Activated naive CD4-positive, alpha-beta T cell (primary cell): ENCODE measurements at places on chromosomes 7 and 10.

DNA sequence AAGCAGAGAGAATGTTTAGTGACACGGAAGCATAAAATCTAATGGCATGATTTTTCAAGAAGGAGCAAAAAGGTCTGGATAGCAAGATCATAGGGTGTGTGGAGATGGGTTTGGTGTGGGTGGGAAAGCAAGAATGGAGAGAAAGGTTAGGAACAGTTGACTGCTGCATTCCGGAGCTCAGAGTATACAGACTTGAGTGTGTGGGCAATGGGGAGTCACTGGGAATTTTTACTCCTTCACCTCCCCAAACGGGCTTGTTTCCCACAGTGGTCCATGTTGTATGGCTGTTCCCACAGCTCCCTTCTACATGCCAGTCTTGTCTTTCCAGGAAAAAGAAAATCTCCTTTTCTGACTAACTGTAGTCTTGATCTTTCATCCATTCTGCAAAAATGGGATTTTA is 122.1 kb downstream of the CDK6 start:
- DNase-seq: no peak

- no peak for DNase-seq
Measured at GRCh38 chr7:12475362-12476063, 71.8 kb upstream of the VWDE start.

DNA sequence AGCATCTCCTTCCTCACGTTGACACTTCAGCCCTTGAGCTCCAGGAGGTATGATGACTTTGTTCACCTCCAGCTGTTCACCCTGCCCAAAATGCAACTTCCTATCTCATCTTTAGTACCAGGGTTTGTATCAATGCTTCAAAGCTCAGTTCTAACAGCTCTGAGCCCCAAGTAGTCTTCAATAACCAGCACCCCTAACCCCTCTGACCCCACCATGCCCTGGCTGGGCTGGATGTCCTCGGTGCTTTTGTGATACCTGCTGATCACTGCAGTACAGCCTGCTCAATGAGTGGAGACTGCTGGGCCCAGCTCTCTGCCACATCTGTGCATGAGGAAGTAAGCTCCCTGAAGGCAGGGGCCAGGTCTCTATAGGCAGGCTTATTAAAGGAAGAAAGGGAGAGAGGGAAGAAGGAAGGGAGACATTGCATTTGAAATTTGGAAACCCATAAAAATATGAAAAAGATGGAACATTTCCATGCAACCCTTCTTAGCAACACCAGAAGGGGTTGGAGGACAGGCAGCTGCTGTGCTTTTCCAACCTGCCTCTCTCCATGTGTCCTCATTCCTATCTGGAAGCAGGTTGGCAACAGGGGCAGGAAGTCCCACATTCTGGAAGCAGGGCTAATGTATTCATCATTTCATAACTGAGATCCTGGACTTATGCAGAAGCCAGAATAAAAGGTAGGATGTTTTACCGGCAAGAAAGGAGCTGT is 756.1 kb downstream of the GRID1 start:
- DNase-seq: no peak

GRCh38 chr7:139054101-139054500 is 18.3 kb upstream of the ZC3HAV1L start:
- no peak for DNase-seq
